Myocyte (in vitro differentiated cells): ENCODE measurements at places on chromosomes 5 and 9.

DNA sequence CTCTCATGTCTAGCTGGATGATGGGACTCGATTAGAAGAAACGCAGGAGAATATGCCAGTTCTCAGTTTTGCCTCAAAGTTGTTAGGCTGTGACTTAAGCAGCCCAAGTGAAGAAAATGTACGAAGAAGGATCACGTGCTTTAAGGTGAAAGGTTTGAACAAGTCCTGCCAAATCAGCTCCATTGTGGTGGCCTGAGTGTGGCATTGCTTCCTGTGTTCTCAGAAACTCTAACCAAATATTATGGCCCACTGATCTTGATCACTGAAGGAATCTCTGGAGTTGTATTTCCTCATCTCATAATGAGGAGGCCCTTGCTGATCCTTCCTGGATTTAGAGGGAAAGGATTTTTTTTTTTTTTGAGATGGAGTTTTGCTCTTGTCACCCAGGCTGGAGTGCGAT is 44.0 kb downstream of the OTULIN start:
- no peak for DNase-seq

GRCh38 chr5:68270399-68270975 is 54.9 kb downstream of the PIK3R1 start:
- DNase-seq = no peak

DNA sequence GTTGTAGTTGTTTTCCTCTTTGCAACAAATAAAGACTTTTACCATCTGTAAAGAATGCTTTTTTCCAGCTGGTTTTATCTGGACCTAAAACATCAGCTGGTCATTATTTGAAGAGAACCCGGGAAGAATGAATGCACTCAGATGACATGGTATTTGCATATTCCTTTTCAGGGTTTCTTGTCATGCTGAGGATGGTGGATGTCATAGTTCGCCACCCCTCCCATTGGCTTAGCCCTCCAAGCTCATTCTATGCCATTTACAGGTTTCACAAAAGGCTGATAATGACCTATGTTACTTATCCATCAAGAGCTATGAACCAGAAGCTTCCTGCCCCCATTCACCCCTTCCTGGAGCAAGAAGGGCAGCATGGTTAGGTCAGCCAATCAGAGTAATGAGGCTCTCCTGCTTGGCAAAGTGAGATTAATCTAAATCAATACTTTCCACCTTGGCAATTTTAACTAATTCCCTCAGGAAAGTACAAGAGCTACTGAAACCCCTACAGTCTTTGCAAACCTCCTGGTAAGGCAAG is 440.5 kb upstream of the TLE4 start:
- DNase-seq = no peak

GRCh38 chr5:1889321-1890065 is 6.8 kb upstream of the IRX4 start:
- no peak for DNase-seq

GRCh38 chr5:56737002-56737621 is 78.2 kb upstream of the MAP3K1 start:
- DNase-seq = no peak

- DNase-seq = peak; percentile 40
These were observed 122.6 kb downstream of the APBA1 start for GRCh38 chr9:69549310-69550202.

DNA sequence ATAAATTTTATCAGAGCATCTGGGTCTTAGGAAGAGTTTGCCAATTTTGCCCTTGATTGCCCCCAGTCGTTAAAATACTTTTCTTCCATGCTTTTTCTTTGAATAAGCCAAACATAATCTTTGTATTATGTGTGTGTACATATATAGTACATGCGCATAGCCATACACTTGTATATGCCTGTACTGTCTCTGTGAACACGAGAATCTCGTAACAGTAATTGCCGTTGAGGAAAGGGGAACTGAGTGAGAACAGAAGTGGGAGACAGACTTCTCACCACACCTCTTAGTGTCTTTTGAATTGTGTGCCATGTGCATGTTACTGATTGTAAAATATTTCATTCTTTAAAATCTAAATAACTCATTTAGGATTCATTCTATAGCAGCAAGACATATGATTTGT is 79.6 kb upstream of the GRHPR start:
- no peak for DNase-seq

GRCh38 chr9:136086951-136087740 is 7.9 kb downstream of the NACC2 start:
- no peak for DNase-seq

DNA sequence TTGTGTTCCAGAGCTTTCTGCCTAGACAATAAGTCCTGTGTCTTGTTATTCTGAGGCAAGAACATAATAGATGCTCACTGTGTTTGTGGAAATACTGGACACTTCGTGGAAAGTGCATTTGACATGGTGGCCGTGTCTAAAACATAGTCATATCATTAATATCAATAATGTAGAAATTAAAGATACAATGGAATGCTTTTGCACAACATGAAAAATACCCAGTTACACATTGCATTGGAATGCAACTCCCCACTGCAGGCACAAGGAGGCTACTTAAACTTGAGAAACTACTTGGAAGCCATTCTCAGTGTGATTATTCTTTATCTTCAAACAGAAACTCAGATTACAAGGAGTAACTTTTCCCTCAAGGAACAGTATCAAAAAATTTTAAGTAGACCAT is 145.3 kb upstream of the ZNF462 start:
- DNase-seq = peak; percentile 58
